ENCODE measurements at places on chromosomes 3 and 15.

DNA sequence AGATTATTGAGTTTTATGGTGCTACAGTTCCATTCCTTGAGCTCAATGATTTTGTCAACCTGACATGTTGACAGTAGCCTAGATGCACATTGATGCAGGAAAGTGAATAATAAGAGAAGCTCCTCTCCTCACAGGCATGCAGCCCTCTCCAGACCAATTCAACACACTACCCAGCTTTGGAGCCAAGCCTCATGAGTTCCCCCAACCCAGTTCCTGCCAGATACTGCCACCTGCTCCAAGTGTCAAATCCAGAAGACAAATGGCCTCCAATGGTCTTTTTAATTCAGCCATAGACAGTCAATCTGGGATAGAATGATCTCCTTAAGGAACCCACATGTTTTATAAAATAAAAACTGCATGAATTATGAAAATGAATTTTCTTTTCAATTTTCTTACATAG is 83.7 kb upstream of the ARHGEF3 start:
- no peak for DNase-seq

DNA sequence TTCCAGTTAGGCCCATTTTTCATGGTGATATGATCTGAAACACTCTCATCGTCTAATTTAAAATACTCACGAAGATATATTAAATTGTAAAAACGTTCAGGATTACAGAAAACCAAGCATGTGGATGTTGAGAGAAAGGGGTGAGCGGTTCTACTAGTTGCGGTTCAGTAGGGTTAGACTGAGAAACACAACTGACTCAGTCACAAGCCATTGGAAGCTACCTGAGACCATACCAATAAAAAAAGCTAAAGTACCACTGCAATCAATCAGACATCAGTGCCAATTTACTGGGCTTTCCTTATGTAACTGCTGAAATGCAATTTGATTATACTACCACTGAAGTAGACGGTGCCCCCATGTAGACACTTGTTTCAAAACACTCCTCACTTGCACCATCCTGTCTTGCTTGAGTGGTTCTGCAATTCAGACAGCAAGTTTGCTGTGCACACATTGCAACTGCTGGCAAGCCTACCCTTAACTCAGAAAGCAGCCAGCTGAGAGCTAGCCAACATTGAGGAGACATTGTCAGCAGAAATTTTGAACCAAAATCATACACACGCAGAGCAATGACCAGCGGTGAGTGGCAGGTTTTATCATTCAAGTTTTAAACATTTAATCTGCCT is 368.7 kb upstream of the ARHGEF26 start:
- no peak for DNase-seq

DNA sequence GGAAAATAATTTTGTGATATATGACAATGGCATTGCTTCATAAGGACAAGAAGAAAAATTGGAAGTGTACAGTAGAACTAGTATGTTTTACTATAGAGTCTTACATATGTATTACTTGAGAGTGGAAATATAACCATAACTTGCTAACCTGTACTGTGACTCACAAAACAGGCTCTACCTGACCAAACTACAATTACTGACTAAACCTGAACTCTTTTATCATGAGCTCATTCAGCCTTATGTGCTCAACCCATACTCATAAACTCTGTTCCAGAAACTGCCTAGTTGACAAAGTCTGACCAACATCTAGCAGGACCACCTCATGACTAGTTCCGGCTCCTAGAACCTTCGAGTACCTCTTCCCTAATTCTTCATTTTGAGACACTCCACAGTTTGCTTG is 6.3 kb downstream of the CDIN1 start:
- DNase-seq = no peak

DNA sequence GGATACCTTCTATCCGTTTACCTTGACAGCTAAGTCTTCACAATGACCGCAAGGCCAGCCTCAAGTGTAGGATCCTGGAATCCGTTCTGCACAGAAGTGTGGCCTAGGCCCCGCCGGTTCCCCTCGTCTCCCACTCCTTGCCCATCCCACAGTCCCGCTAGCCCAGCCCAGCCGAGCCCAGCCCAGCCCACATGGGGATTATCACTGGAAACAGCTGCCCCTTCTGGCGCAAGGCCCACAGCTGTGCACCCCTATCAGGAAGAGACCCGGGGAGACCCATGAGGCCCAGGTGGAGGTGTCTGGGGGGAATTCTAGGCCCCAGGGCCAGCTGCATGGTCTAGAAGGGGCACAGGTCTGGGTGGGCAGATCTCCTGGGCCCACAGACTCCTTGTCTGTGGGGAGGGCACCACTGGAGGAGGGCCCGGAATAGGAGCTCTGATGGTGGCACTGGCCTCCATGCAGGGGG is 27.9 kb upstream of the KLF13 start:
- no peak for DNase-seq

All from ovary (tissue), 10 donors.